WERI-Rb-1 (cell line): ENCODE measurements at places on chromosomes 1 and 21.

DNA sequence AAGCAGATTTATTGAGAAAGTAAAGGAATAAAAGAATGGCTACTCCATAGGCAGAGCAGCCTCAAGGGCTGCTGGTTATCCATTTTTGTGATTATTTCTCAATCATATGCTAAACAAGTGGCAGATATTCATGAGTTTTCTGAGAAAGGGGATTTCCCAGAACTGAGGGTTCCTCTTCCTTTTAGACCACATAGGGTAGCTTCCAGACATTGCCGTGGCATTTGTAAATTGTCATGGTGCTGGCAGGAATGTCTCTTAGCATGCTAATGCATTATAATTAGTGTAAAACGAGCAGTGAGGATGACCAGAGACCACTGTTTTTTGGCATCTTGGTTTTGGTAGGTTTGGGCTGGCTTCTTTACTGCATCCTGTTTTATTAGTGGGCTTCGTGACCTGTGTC is 16.8 kb upstream of the FMN2 start:
- no peak for DNase-seq

GRCh38 chr21:37507716-37508115 is 141.1 kb downstream of the DYRK1A start:
- no peak for DNase-seq

DNA sequence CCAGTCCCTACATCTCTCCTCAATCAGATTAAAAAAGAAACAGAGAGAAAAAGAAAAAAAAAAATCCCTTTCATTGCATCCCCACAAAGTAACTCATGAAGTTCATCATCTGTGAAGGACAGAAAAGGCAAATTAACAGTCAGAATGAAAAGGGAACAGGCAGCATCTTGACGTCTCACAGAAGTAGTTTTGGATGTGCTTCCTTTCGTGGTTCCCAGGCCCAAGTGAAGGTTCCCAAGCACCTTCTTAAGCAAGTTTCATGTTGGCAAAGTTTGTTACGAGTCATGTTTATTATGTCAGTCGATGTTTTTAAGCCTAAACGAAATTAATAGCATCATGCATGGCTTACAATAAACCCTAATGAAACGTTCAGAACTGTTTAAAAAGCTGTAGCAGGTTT is 475.2 kb downstream of the SETD4 start:
- no peak for DNase-seq

DNA sequence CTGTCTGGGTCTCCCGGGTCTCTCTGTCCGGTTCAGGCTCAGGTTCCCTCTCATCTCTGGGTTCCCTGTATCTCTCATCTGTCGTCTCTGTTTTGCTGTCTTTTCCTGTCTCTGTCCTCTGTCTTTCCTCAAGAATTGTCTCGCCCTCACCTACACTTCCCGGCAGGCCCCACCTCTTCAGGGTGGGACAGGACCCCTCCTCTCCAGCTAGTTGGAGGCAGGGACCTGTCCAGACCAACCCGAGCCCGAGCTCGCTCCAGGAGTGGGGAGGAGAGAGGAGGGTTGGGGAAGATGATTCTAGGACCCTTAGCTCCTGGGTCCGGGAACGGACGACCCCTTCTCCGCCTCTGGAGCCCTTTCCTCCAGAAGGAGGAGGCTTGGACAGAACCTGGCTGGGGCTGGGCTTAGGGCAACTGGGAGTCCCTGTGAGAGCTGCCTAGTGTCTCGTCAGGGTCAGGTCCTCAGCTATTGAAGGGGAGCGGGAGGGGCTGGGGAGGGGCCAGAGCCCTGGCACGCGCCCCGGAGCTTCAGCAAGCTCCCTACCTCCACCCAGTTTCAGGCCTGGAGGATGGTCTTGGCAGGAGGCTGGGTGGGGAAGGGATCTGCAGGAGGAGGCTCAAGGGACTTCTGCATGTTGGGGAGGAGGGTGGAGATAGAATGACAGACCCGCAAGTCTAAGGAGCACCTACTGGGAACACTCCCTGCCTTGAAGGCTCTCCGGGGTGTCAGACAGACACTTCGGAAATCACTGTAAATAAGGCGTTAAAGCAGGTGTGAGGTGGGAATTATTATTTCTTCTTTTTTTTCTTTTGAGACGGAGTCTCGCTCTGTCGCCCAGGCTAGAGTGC is 26.3 kb upstream of the EPB41 start:
- DNase-seq = peak; percentile 28

DNA sequence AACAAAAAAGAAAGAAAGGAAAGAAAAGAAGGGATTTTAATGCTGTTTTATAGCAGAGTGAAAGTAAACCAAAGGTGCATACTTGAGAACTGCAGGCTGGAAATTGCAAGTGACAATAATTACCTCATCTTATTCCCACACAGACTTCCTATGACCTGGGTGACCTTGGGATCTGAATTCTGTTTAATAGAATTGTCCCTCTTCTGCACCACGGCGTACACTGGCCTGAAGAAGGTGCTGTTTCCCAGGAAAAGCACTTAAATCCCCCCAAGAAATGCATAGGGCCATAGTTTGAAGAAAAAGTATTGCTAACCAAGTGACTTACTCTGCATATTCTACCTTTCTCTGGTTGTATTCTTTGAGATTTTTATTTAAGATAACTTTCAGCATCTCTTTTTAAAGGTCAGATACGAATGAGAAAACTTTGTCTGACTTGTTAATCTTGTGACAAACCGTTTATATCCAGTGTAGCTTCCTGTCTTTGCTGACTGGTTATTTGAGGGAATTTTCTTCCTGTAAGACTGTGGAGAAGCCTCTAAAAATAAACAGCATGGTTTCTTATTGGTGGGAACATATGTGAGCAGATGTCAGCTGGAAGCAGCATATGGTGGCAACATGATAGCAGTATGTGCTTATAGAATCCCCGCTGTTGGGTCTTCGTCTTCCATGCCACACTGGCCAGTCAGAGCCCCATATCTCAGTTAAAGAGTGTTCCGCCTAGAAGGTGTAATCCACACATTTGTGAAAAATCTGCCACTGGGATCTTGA is 16.3 kb downstream of the TGFB2 start:
- peak; percentile 78 for DNase-seq
